ENCODE measurements at places on chromosomes 7 and 10.

DNA sequence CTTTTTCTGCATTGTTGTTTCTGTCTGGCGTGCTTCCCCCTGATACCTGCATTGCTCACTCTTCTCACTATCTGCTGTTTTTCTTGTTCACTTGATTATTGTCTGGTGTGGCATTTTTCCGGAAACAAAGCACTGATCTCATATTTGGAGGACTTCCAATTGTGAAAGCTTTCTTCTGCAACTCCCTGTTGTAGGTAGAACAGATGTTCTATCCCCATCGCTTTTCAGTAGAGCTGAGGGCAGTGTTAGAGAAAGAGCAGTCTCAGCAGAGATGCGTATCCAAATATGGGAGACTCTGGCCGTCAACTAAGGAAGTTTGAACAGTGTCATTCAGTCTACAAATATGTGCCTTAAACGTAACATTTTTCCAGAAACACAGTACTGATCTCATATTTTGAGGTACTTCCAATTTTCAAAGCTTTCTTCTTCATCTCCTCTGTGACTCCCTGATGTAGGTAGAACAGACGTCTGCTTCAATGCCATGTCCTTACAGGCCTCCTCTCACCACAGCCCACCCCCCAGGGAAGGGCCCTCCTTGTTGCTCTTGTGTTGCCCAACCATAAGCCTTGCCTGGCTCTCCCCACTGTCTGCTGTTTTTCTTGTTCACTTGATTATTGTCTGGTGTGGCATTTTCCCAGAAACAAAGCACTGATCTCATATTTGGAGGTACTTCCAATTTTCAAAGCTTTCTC lies 27.1 kb upstream of the GJD4 start:
- DNase-seq, result no peak

DNA sequence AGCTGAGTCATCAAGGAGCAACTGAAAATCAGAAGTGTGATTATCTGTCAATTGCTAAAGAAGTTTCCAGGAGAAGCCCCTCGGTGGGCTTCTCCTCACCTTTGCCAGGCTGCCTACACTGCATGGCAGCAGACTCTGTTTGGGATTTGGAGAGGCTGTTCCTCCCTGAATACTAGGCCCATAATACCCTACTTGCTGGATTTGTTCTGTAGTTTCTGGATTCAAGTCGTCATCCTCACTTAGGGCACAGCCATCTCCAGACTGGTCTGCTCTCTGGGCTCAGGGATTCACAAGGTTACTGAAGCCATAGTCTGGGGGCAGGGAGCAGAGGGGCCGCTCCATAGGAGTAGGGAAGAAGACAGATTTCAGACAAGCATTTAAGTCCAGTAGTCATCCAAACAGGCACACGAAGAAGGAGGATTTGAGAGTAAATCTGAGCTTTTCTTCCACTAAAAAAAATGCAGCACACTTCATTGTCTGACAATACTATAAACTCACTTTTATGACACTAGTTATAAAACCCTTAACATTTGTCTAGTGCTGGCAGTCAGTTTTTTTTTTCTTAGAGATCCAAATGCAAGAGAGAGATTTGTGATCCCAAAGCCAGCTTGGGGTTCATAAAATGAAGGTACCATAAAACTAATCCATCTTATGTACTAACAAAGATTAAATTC lies 723.3 kb downstream of the GRID1 start:
- no peak for DNase-seq

DNA sequence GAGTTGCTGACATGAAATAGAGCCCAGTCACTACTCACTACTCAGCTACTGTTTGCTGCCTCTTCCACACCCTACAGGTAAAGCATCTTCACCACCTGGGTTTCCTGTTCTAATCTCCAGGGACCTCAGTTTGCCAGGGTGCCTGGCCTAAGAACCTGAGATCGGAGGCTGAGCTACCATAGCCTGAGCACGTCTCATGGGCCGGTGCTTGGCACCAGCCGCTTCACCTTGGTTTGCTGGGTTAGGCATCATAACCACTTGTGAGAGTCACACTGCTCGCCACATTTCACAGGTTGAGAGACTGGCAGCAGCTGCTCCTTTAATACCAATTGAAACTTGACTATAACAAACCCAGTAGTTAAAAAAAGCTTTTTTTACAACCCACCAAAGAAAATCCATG lies 75.1 kb downstream of the EMX2 start:
- DNase-seq, result no peak

GRCh38 chr10:23585666-23586065 lies 146.8 kb downstream of the OTUD1 start:
- no peak for DNase-seq

GRCh38 chr7:43834463-43835251 lies 34.7 kb downstream of the MRPS24 start:
- DNase-seq, result peak; percentile 36

DNA sequence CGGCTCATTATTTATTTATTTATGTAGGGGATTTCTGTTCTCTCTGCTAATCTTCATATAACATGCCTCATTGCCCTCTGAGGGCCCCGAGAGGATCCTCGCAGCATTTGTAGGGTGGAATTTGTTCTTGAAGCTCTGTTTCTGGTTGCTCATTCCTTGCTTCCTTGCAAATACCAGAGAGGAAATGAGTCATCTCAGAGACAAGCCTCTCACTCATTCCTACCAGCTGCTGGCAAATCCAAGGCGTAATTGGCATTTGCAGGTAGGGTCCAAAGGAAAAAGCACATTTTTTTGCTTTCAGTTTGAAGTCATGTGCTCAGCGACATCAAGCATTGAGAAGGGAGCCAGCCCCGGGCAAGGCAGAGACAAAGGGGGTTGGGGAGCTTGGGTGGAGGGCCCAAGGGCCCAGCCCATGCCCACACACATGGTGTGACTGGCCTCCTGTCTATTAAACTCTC lies 501.6 kb downstream of the GALNT17 start:
- DNase-seq, result no peak

DNA sequence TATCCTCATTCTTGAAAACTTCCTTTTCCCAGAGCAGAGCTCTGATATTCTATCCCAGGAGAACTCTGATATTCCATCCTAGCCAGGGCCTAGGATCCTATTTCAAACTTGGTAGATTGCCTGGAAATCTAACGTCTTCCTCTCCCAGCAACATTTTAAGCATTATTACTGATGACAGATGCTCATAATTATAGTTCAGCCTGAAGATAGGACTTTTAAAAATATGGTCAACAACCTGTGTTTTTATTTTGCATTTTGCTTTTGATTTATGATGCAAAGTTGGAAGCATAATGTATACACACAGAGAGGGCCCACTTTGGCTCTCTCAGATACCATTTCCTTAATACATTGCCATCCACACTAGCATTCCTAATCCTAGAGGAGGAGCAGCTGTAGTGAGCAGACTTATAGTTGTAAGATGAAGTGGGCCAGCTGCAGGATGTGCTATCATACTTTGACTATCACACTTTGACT lies 457.4 kb upstream of the TPK1 start:
- no peak for DNase-seq

GRCh38 chr10:49519717-49520116 lies 19.2 kb downstream of the ERCC6 start:
- DNase-seq, result no peak

DNA sequence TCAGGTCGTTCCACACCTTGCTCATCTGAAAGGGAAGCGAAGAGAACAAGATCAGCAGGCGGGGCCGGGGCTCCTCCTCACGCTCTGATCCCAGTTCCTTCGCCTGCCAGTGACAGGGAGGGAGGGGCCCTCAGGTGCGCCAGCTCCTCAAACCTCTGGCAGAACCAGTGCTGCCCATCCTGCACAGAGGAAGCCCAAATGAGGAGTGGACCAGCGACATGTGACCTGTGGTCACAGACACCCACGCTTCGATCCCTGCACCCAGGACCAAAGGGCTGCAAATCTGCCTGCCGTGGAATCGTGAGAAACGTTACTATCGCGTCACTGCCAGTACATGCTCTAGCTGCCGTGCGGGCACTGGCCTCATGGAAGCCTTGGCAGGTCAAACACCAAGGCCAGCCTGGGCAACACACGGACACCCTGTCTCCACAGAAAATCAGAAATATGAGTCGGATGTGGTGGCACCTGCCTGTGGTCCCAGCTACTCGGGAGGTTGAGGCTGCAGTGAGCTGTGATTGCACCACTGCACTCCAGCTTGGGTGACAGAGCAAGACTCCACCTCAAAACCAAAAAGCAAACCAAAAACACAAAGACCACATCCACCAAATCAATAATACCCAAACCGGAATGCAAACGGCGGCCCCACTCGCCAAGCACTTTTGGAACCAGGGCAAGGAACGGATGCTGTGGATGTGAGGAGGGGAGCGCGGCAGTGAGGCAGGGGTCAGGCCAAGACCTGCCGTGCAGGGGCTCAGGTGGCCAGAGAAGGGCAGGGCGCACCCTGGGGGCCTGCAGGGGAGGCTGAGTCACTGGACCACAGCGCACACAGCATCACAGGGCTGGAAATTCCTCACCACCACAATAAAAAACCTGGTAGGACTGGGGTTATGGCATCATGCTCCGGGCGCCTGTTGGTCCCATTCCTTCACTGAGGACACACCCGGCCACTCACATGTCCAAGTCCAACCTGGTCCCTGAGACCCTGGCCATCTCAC lies 13.4 kb downstream of the NUDT1 start:
- DNase-seq, result no peak

DNA sequence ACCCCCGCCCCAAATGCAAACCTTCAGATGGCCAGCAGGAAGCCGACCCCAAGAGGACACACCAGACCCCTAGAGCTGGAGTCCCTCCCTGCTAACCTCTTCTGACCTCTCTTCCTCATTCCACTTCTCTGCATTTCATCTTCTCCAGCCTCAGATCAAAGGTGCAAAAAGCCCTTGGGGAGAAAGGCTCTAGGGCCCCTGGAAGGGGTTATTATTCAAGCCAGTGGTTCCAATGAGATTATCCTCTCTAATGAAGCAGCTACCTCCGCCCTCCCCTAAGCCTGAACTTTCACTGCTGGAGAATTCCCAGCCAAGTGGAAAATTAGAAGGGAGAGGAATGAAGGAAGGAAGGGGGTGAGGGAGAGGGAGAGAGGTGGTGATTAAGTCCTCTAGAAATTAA lies 343.9 kb downstream of the PLXNA4 start:
- no peak for DNase-seq

DNA sequence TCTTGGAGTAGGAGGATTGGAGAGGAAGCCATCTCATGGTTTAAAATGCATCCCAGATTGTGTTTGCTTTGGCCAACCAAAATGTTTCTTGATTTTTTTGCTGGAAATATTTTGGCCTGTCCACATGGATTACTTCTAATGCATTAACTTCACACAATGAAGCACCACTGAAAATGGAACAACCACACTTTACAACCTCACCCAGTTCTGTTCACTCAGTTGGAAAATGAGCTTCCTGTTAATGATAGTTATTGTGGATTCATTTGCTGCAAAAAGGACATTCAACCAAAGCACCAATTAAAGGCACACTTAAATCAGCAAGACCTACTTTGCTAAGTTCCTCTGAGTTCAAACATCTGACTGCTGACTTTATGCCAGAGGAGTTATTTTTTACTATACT lies 11.3 kb upstream of the A1CF start:
- no peak for DNase-seq

GRCh38 chr10:94288361-94289101 lies 74.2 kb downstream of the NOC3L start:
- no peak for DNase-seq

- no peak for DNase-seq
These were observed 282.1 kb downstream of the ARHGAP12 start for GRCh38 chr10:31646519-31646918.

GRCh38 chr10:44511601-44512000 lies 126.7 kb upstream of the CXCL12 start:
- no peak for DNase-seq

DNA sequence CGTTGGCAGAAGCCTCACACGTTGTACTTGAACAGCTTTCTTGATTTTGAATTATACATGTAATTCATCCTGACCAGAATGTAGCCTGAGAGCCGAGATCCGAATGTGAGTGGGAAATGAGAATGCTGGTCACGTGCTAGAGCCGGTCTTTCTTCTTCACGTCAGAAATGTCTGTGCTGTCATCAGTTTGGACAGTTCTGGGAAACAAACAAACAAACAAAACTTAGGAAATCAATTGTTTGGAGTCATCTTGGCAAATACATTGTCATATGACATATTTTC lies 729.8 kb downstream of the LRMDA start:
- no peak for DNase-seq

GRCh38 chr7:46577394-46577793 lies 656.3 kb upstream of the IGFBP3 start:
- no peak for DNase-seq

DNA sequence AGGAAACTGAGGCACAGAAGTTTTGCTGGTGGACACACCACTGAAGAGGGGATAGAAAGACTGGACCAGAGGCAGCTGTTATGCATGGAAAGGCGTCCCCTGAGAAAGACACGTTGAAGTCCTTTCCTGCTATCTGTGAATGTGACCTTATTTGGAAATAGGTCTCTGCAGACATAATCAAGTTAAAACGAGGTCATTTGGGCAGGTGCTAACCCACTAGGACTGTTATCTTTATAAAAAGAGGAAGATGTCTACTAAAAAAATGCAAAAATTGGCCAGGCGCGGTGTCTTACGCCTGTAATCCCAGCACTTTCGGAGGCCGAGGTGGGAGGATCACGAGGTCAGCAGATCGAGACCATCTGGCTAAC lies 31.6 kb downstream of the ELMO1 start:
- no peak for DNase-seq

GRCh38 chr7:8149222-8149621 lies 112.7 kb downstream of the ICA1 start:
- no peak for DNase-seq

GRCh38 chr7:26151953-26152781 lies at the start of gene NFE2L3:
NFE2L3 (plus strand) TSS chr7:26152198; CDS start chr7:26152499, 301 bp downstream.
- DNase-seq, result peak; percentile 83

GRCh38 chr7:123655614-123656013 lies at the start of gene LMOD2:
LMOD2 (plus strand) TSS chr7:123655866; CDS start chr7:123655964, 98 bp downstream.
- no peak for DNase-seq

DNA sequence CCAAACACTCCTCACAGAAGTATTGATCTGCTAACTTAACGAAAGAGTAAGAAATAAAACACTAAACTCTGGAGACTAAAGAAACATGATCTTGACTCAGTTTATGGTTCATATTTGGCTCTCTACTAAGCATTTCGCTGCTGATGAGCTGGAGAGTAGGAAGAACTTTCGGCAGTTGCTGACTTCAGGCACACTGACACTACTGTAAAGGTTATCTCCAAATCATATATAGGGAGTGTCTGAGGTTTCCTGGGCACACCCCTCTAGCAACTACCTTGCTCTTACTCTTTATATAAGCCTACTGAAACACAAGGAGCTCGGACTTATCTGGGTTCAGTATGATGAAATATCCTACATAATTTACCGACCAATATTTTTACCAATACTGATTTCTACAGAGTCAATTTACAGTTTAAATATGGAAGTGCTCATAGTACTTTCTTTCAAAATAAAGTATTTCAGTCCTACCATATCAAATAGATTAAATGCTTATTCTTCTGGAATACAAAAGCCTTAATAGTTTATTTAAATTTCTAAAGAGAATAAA lies 39.5 kb downstream of the ERCC6 start:
- DNase-seq, result no peak

DNA sequence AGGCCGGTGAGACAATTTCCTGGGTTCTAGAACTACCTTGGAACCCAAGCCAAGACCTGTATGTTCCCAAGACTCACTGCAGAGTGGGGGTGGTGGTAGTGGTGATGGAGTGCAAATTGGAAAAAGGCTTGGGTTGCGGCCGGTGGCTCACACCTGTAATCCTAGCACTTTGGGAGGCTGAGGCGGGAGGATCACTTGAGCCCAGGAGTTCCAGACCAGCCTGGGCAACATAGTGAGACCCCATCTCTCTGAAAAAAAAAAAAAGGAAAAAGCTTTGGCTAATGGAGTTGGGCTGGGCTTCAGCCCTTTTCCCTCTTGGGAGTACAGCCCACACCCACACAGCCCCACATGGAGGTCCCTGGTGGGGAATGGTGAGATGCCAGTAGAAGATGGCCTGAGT lies 4.1 kb downstream of the AP4M1 start:
- no peak for DNase-seq
